NCI-H2081 treated with DMSO at 0.1 percent for 48 hours (cell line): ENCODE measurements at places on chromosomes 11 and 22.

- DNase-seq = no peak
Measured at GRCh38 chr11:56522008-56522407, 21.0 kb downstream of the OR5M11 start.

DNA sequence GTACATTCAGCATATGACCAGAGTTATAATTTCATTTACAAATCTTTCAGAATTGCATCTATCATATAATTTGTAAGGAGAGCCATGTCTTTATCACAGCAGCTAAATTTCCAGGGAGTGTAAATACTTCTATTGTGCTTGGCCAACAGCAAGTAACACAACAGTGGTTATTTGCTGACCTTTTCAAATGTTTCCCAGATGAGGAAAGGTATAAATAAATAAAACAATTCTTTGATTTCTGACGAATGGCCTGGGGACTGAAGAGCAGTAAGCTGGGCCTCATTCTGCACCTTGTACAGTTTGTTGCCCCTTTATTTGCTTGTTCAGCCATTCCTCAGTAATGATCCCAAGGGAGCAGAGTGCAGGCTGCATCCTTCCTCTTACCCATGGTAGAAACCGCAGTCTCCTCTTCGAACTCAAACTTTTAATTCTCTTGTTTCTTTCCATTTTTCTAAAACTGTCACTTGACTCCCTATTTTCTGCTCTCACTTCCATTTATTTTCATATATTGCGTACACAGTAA, 132.8 kb downstream of the DDX10 start:
- no peak for DNase-seq

DNA sequence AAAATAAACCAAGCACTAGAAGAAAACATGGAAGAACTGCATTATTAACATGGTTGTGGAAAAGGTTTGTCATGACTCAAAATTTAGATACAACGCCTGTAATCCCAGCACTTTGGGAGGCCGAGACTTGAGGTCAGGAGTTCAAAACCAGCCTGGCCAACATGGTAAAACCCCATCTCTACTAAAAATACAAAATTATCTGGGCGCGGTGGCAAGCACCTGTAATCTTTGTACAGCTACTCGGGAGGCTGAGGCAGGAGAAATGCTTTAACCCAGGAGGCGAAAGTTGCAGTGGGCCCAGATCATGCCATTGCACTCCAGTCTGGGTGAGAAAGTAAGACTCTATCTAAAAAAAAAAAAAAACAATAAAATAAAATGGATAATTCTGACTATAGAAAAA, 23.7 kb downstream of the GNB1L start:
- no peak for DNase-seq

DNA sequence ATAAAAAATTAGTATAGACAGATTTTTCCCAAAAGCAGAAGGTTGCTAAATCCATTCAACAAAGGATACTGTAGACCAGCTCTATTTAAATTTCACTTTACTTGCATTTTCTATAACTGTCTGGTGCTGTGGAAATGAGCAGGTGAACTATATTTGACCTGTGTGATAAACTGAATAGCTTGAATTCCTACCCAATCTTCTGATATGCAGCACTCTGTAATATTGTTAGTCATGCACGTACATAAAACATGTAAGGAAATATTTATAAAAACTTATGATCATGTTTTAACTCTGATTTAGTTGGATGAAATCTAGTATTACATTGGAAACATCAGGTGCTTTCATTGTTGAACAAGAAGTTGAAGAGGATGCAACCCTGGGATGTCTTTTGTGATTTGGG, 213.6 kb downstream of the DBX1 start:
- DNase-seq = no peak

DNA sequence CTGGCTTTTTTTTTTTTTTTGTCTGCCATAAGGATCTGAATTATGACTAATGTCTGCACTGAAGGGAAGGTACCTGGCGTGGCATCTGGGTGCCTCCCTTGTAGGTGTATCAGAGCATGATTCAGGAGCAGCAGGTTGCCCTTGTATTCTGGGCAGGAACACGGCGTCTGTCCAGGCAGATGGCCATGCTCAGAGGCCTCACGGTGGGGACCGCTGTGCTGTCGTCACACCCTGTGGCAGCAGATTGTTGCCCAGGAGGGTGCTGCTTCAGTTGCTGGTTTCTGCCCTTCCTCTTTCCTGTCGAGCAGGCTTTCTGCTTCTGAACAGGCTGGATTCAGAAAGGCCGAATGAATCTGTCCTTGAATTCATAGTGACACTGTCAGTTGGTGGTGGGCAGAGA, 11.0 kb downstream of the ZNRF3 start:
- no peak for DNase-seq

- no peak for DNase-seq
Measured at GRCh38 chr11:47691979-47692378, 23.2 kb downstream of the AGBL2 start.

DNA sequence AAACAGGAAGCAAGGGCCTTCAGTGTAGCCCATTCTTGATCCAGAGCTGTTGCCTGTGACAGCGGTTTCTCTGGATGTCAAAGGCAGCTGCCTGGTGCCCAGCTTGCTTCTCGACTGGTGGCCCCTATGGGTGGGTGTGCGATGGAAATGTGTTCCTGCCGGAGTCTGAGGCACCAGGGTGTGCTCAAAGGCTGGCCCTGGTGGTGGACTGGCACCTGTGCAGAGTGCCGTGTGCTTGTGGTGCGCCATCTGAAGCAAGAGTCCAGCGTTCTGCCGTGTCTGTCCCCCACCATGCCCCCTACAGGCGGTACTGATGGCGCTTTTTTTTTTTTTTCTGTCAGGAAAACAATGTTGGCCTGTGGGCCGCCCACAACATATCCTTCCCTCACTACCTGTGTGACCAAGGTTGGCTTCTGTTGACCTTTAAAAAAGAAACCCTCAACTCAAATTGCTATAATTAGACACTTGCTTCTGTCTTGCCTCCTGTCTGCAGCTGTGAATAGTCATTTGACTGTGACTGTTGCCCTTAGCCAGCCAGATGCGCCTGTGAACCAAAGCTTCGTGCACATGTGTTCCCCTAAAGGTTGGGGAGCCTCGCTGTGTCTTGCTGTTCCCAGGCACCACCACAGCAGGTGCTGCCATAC, 4.7 kb upstream of the RANBP1 start:
- no peak for DNase-seq

GRCh38 chr11:110094298-110095285, 1.4 kb downstream of the ZC3H12C start:
- DNase-seq = no peak

- DNase-seq = no peak
Measured at GRCh38 chr11:5229356-5229755, 2.5 kb upstream of the HBB start.

- DNase-seq = no peak
Measured at GRCh38 chr11:48150213-48150612, 66.4 kb upstream of the OR4B1 start.

DNA sequence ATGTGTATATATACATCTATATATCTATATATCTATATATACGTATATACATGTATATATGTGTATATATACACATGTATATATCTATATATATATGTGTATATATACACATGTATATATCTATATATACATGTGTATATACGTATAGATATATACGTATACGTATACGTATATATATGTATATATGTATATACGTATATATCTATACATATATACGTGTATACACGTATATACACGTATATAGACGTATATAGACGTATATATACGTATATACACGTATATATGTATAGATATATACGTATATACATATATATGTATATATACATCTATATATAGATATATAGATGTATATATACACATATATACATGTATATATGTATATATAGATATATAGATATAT, 25.1 kb upstream of the CAPRIN1 start:
- no peak for DNase-seq

DNA sequence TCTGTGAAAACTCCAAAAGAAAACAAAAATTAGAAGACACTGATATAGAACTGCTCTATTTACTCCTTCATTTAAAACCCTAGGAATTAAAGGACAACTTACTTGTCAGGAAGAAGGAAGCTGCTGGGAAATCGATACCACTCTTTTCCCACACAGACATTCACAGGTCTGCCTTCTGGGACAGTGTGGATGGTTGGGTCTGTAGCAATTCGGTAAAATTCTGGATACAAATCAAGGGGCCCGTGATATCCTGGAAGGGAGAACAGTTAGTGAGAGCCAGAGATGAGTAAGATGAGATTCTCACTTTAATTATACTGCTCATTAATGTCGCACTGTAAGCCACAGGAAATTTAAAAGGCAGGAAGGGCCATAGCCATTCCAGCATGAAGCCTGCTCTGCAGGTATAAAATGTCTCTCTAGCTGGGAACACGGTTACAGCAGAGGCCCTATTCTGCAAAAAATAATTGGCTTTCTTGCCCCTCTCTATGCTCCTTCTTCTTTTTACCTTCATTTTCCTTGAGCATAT, 34.0 kb downstream of the ALG9 start:
- DNase-seq = no peak

- DNase-seq = no peak
Measured at GRCh38 chr11:130765951-130766649, 150.2 kb downstream of the SNX19 start.

GRCh38 chr11:13221722-13222121, 55.9 kb upstream of the BMAL1 start:
- DNase-seq = no peak

- no peak for DNase-seq
Measured at GRCh38 chr11:79600711-79601110, 159.9 kb upstream of the TENM4 start.

GRCh38 chr11:109026891-109027489, 362.1 kb downstream of the DDX10 start:
- no peak for DNase-seq

DNA sequence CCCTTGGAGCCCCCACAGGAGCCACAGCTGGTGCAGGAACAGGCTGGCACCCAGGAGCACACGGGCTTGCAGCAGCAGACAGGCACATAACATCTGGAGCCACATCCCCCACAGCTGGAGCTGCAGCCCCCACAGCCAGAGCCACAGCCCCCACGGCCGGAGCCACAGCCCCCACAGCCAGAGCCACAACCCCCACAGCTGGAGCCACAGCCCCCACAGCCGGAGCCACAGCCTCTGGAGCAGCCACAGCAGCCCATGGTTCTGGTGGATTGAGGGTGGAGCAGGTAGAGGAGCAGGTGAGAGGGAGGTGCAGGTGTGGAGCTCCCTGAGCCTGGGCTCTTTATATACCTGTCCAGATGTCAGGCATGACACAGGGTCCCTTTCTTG, at the start of gene KRTAP5-2:
KRTAP5-2 (minus strand) TSS at position 301 of the 387 bp plus-strand sequence; CDS start at position 257, 44 bp downstream.
- no peak for DNase-seq

DNA sequence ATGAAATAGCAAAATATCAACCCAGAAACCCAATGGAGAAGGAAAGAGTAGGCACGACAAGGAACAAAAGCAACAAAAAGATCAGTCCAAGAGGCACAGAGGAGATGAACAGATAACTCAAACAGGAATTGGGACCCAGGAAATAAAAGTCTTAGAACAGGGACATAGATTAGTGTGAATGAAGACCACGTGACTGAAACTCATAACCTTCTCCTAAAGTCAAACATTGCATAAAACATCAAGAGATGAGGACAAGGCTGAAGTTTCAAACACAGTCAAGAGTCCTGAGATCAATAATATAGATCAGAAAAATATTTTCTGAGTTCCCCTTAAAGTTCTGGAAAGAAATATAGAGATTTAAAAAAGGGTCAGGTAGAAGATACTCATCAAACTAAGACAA, 24.4 kb upstream of the OR56B4 start:
- no peak for DNase-seq

DNA sequence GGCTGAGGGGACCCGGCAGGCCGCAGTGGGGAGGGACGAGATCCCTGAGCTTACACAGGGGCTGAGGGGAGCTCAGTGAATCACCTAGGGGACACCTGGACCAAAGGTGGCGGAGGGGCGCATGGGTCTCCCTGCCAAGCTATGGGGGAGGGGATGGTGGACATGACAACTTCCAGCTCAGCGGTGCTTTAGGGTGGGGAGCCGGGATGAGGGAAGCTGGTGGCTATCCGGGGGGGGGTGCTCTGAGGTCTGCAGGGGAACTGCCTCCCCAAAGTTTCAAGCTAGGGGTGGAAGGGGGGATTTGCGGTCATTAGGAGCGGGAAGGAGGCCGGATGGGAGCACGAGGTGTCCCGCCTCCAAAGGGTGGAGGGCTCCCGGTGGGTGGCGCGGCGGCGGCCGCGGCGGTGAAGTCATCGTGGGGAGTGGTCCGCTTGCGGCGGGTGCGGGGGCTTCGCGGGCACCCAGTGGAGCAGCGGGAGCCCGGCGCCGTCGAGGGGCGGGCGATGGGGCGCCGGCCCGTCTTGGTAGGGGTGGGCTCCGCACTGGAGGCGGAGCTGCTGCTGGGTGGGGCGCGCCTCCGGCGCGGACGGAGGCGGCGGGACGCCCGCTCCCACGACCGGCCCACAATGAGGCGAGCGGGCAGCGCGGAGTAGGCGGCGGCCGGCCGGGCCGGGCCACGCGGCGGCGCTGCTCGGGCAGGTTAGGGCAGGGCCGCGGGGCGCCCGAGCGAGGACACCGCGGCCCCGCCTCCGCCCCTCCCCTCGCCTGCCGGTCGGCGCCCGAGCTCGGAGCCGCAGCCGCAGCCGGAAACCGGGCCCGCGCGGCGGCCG, at the start of gene MICALL1:
MICALL1 (plus strand) TSS at position 764 of the 830 bp plus-strand sequence. CDS start 126 bp downstream, outside the sequence.
- no peak for DNase-seq

- no peak for DNase-seq
Measured at GRCh38 chr22:36874309-36874696, 13.5 kb downstream of the NCF4 start.

GRCh38 chr11:21430537-21430936, 761.2 kb downstream of the NELL1 start:
- DNase-seq = no peak

DNA sequence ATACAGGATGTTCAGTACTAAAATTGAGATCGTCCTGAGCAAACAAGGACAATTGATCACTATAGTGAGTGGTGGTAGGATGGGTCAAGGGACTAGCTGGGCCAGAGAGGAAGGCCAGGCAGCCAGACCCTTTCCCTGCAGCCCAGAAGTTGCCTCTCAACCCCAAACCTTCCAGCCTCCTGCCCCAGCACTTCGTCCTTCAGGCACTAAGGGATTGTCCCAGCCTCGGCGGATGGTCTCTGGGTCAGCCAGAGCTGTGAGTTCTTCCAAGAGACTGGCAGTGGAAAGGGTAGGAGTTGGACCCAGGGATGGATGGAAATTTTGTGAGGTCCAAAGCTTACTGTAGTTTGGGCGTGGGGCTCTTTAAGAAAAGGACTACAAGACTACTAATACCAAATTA, 3.6 kb upstream of the LMO1 start:
- DNase-seq = no peak

- no peak for DNase-seq
Measured at GRCh38 chr22:44850946-44851345, 98.6 kb downstream of the ARHGAP8 start.

DNA sequence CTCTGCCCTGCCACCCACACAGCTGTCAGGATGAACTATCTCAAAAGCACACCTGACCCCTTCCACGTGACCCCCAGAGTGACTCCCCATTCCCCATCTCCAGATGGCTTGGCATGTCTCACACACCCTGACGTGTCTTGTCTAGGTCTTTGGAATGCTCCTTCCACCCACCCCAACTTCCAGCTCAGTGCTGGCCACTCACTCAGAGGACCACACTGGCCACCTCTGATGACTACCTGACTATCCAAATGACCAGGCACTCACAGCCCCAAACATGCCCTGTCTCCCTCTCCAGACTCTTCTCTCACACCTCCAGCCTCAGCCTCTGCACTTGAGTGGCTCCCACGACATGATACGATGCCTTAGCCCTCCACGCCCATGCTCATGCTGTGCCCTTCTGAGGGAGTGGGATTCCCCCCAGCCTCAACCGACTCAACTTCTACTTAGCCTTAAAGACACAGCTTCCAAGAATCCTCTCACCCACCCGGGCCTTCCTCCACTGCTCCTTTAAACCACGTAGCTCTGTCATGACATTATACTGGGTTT, 259.4 kb downstream of the BUD13 start:
- DNase-seq = no peak
